ENCODE measurements at places on chromosomes 4 and X.
A peak's percentile ranks its signal among the peaks of the same experiment; 100 is the strongest.

DNA sequence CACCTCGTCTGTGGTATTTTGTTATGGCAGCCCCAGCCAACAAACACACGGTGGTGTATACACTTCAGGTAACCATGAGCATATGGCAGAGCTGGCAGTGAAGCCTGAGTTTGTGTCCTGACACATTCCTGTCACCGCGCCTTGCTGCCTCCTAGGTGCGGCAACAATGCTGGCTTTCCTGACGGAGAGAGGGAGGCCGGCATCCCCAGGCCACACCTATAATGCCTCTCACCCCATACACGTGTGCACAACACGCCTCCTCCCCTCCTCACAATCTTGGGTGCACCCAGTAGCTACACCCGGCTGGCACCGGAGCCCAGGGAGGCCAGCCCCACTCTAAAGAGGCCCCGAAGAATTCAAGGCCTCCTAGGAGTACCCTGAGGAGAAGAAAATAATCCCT, 158.5 kb downstream of the NSUN7 start:
- DNase-seq = no peak

DNA sequence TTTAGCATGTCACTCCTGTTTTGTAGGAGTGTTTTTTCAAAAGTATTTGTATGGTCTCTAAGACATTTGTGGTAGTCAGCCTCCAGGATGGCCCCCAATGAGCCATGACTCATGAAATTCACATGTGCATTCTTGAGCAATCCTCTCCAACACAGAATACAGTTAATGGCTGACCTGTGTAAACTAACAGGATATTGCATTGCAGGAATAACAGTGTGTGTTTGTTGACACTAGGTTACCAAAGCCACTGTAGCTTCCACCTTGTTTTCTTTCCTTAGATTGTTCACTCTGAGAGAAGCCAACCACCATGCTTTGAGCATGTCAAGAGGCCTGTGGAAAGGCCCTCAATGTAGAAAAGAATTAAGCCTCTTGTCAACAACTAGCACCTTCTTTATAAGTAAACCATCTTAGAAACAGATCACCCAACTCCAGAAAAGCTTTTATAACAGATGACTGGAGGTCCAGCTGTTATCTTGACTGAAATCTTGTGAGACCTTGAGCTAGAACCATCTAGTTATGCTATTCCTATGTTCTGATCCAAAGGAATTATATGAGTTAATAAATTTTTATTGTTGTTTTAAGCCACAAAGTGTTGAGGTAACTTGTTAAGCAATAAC, 28.5 kb downstream of the TBCK start:
- no peak for DNase-seq

GRCh38 chr4:152359208-152360044, 176.5 kb downstream of the FBXW7 start:
- no peak for DNase-seq

- DNase-seq = no peak
These were observed 40.1 kb upstream of the RPA4 start for GRCh38 chrX:96843566-96843965.

GRCh38 chr4:87310691-87311335, 11.9 kb downstream of the HSD17B13 start:
- no peak for DNase-seq

DNA sequence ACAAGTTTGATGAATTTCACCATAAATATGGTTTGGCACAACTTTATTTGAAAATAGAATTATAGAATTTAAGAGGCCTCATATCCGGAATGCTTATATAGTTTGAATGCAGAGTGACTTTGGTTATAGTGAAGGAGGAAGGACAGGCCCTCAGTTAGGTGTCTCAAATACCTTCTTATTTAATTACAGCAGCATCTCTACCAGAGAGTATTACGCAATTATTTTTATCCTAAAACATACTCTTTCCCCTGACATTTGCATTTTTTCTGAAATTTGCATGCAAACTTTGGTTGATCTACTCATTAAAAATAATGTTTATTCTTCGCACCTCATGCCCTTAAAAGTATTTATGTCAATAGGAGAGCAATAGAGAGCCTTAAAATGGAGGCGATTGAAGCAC, 305.4 kb downstream of the PACRGL start:
- no peak for DNase-seq

DNA sequence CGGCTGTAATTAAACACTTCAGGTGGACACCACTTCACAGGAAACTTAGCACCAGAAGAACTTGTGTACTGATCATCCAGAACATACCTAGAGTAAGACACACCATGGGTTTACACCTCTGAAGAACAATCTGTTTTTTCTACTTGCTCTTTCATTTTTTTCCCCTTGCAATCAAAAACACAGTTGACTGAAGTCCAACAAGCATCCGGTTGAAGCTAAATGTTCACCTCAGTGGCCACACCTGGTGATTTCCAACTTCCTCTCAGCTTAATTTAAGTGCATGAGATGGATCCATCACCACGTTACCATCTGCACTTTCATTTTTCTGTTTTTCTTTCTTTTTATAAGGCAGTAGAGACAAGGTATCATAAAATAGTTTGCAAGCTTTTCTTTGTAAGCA, 4.9 kb upstream of the TXK start:
- DNase-seq = no peak

- peak; percentile 8 for DNase-seq
These were observed at the start of gene DAPP1 for GRCh38 chr4:99816545-99817308. TSS of gene DAPP1 (plus strand) at chr4:99816827. CDS start at chr4:99816914, 87 bp downstream.
